CD4-positive, CD25-positive, alpha-beta regulatory T cell (primary cell): ENCODE measurements at places on chromosomes 5 and 9. TPM values are rescaled to one million over a fixed set of nuclear protein-coding genes. Genes with fewer than 3 reads are reported as not detected.

The MARCOL gene
- total RNA-seq: not detected

The GABRB2 gene
- total RNA-seq: not detected

The BTNL8 gene
- total RNA-seq: not detected

The PCDHB12 gene
- not detected for total RNA-seq

The PCDH1 gene
- 0.20 TPM for total RNA-seq

The FGD3 gene
- 188 TPM for total RNA-seq

The ANKRD31 gene
- 0.52 TPM for total RNA-seq

DNA sequence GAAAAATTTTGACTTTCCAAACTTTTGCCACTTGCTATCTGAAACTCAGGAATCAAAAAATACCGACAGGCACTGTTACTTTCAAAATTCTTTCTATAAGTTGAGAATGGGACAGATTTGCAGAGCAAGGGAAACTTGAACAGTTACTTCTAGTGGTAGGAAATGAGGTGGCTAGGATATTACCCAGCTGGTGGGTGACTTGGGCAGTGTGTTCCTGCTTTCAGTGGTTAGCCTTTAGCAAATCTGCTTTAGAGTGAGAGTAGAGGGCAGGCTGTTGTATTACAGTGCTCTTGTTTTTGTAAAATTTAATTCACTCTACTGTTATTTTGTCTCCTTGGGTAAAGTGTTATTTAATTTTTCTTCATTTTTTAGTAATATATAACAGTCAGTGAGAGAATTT, 40.2 kb upstream of the ROPN1L start:
- no peak for DNase-seq

DNA sequence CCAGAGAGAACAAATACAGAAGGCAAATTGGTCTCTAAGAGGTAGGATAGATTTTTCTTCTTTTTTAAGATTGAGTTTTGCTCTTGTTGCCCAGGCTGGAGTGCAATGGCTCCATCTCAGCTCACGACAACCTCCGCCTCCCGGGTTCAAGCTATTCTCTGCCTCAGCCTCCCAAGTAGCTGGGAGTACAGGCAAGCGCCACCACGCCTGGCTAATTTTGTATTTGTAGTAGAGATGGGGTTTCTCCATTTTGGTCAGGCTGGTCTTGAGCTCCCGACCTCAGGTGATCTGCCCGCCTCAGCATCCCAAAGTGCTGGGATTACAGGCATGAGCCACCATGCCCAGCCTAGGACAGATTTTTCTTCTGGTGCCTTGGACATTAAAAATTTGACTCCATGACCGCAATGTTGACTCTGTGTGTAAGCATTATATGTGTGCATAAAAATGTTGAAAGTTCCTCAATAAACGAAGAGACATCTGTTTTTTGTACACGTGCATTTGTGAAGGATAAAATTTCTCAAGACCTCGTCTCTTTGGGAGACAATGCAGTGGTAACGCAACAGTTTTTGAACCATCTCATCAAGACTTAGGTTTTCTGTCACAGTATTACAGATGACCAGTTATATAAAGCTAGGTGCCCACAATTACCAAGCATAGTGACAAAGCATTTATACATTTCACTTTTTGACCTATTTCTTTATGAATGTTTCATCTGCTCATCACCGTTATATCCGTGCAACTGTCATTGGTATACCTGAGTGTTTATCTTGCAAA, 17.4 kb downstream of the VCP start:
- DNase-seq: no peak

DNA sequence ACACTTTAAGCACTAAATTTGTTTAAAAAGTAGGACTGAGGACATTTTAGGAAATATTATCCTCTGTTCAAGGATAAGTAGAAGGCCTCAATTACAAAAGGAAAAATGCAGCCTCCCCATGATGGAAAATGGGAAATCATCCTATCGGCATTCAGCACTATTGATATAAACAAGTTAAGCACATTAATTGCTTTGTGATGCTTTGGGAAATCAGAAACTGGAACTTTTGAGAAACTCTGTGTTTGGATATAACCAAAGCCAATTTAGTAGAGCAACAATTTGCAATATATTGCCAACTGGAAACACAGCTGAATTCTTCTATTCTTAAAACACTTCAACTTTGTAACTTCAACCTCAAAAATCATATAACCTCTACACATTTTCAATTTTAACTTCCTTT, 65.2 kb upstream of the PTGER4 start:
- no peak for DNase-seq

DNA sequence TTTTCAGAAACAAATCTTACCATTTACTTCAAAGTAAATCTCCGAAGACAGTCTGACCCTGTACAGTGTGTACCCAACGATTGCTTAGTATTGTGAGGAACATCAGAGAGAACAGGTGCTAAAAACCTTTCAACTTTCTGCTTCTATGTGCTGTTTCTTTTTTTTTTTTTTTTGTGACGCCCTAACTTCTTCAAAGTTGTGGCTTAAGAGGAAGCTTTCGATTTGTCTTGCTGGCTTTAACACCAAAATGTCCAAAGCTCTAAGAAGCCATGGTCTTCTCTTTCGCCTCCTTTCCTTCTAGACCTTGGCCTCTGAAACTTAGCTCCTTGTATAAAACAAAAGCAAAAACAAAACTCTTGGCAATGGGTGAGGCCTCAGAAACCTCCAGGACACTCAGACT, 1.2 kb downstream of the TNFSF8 start:
- no peak for DNase-seq

DNA sequence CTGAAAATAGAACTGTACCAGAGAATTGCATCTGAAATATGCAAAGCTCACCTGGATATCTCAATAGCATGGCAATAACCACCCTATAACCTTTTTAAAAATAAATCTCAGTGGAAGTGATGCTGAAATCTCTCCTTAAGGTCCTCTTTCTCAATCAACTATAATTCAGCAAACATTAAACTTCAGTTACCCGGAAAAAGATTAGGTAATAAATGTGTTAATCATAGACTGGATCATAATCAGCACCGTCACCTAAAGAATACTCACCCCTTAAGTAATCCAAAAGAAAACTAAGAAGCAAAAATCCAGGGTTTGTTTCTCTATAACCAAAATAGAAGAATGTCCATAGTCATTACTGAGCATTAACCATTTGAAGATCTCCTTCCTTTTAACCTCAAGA, 44.3 kb upstream of the DENND4C start:
- no peak for DNase-seq

GRCh38 chr5:158882660-158883059, 217.1 kb downstream of the EBF1 start:
- DNase-seq: no peak

GRCh38 chr5:173973616-173973969, 15.4 kb upstream of the C5orf47 start:
- DNase-seq: no peak

GRCh38 chr9:101468116-101468515, 32.5 kb upstream of the ALDOB start:
- no peak for DNase-seq

DNA sequence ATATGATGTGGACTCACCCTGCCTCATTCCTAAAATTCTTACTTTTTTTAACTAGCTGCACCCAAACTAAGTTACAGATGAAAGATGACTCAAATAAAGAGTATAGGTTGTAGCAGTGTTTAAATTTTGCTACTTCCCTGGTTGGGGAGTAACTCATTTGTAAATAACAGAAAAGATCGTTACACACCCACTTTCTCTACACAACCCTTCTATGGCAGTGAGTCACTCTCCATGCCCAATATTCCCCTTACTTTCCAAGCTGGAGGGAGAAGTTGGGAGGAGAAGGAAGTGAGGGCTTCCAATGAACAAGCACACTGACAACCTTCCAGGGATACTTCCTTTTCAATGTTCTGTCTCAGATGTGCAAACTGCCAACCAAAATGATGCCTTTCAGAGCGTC, 1.9 kb downstream of the RASEF start:
- no peak for DNase-seq

DNA sequence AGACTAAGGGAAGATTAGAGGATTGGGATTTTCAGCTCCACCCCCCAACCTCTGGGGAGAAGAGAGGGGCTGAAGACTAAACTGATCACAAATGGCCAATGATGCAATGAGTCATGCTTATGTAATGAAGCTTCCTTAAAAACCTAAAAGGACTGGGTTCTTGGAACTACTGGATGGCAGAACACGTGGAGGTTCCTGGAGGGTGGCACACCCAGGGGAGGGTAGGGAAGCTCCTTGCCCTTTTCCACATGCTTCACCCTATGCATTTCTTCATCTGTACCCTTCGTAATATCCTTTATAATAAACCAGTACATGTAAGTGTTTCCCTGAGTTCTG, 48.6 kb downstream of the ARHGEF28 start:
- no peak for DNase-seq

DNA sequence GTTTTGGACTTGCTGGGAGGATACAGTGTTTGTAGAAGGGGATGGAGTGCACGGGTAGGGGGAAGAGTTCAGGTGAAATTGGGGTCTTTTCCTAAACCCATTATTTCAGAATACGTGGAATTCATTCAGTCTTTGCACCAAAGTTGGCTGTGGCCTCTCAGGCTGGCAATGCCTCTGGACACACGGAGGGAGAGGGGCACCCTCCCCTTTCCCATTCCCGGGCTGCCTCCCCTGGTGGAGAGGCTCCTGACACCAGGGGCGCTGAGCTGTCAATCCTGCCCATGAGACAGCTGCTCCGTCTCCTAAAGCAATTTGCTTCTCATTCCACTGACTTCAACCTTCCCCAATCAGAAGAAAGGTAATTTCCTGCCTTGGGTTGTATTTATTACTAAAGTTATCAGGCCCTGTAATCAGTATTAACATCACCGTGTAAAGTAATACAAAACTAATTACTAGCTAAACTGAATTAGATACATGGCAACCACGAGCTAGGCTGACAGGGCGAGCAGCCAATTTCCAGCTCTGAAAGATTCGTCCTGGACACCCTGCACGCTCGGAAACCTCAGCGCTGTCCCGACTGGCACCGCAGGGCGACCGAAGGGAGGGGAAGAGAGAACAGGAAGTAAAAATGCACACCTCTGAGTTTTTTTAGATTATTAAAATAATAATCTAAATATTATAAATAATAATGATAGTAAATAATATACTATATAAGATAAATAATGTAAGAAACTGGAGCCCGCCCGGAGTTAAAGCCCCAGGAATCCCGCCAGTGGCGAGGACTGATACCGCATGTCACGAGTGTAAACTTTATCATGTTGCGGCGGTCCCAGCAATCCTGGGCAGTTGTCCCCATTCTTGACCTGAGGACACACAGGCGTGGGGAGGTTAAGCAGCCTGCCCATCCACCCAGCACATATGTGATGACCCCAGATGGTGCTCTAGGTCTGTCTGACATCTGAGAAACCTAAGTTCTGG, 6.9 kb upstream of the OLFM1 start:
- DNase-seq: no peak

DNA sequence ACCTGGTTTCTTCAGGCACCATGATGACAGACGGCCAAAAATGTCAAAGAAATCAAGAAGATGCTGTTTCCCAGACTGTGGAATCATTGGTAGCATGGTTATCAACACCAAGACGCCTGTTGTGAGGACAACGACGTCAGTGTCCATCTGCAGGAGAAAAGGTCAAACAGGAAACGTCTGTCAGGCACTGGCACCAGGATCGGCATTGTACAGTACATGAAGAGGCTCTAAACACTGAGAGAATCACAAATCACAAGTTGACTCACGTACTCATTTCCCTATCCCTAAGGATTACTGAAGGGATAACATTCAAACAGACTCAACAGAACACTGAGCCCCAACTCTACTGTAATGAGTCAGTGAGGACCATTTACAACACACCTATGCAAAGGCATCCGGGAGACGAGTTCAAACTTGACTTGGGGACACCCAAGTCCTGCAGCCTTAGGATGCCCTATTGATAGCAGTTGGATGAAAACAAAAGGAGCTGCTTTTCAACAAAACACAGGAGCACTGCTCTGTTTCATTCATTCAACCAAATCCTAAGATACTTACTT, 21.0 kb downstream of the TSC1 start:
- DNase-seq: no peak

- no peak for DNase-seq
Measured at GRCh38 chr9:110919609-110920008, 118.7 kb downstream of the LPAR1 start.

GRCh38 chr9:95772320-95773052, 103.0 kb upstream of the ERCC6L2 start:
- no peak for DNase-seq

DNA sequence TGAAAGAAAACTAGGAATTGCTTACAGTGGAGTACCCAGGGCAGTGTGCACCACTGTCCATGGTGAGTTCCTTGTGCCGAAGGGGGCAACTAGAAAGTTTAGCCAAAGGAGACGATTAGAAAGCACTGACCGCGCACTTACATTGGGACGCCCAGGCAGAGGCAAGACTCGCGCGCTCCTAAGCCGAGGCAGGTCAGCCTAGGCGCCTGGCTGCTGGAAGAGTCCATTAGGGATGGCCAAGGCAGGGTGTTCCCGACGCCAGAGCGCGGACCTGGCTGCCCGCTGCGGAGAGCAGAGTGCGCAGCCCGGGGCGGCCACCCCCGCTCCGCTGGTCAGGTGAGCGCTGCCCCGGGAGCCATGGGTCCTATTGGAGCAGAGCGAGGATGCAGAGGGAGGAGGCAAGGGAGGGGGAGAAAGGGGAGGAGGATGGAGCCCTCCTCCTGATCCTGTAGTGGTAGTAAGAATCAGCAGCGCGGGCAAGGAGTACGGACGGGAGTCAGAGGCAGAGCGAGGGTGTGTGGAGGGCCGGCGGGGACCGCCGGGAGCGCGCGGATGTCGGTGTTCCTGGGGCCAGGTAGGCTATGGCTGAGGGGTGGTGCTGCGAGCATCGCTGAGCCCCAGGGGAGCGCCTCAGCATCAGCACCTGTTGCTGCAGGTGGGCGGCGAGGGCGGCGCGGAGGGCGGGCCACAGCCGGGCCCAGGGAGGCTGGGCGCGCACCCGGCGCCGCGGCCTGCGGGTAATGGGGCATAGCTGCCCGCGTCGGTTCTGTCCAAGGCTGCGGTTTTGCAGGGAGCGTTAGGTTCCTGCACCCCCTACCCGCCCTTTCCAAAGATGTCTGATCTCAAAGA, at the start of gene ADGRV1:
ADGRV1 (plus strand) TSS at position 454 of the 849 bp plus-strand sequence; CDS start at position 553, 99 bp downstream.
- no peak for DNase-seq

DNA sequence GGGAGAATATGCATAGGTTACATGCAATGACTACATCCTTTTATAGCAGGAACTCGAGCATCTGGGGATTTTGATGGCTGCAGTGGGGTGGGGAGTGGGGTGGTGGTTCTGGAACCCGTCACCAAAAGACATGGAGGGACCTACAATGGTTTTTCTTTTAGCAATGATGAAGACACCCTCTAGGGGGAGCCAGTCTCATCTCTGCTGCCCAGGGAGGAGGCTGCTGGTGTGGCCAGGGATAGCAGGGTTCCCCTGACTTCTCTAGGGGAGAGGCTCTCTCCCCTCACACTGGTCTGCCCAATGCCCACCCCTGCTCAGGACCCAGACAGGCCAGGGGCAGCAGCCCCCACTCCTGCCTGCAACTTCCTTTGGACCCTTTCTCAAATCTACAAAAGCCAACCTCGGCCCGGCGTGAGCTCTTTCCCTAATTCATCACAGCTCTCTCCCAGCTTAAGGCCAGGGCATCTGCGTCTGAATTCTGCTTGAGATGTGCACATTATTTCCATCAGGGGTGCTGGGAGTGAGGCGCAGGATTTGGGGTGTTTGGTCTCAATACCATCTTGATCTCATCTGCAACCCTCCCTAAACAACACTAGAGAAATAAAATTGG, 73.6 kb upstream of the RETREG1 start:
- no peak for DNase-seq

- no peak for DNase-seq
Measured at GRCh38 chr9:749716-750115, 91.8 kb upstream of the DMRT1 start.
